ENCODE measurements at places on chromosomes 2 and 18.

- no peak for DNase-seq
These were observed 89.2 kb downstream of the DOCK10 start for GRCh38 chr2:224952936-224953657.

DNA sequence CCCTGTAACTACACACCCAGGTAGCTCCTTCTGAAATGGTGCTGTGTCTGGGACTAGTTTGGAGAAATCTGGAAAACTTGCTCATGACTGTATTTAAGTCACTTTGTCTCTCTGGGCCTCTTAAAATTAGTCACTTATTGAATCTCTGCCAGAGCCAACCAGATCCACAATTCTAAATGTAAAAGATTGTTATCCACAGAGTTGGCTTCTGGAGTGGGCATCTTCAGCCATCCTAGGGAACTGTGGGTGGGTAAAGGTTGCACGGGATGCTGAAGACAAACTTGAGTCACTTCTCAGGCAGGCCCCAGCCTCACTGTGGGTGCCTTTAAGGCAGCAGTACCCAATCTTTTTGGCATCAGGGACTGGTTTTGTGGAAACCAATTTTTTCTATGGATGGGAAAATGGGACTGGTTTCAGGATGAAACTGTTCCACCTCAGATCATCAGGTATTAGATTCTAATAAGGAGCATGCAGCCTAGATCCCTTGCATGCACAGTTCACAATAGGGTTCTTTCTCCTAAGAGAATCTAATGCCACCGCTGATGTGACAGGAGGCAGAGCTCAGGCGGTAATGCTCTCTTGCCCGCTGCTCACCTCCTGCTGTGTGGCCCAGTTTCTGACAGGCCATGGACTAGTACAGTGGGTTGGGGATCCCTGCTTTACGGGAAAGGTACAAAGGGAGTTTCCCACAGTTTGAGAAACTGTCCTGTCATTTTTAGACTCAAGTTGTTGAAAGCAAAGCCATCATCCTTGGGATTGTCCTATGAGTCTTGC, 98.3 kb upstream of the SPRED2 start:
- peak; percentile 15 for DNase-seq

DNA sequence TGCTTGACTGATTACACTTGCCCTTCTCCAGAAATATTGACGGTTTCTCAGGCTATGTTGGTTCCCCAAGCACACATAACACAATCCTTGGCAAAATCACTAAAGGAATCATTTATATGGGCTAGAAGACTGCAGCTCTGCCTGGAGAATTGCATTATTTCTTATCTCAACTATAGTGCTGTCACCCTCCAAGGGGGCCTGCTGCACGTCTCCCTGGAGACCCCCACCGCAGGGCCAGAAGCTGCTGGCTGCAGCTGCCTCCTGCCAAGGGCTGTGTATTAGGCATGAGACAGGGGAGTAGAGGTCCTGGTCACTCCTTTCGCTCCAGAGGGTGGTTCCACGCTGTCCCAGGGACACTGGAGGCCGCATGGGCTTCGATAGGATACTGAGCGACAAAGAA, 76.6 kb downstream of the LRRC30 start:
- DNase-seq, result no peak

GRCh38 chr2:159982842-159983785, 79.3 kb downstream of the PLA2R1 start:
- DNase-seq, result peak; percentile 83

- no peak for DNase-seq
These were observed 117.1 kb downstream of the PRPF40A start for GRCh38 chr2:152600051-152600657.

GRCh38 chr2:45786030-45786835, 134.8 kb downstream of the PRKCE start:
- no peak for DNase-seq

DNA sequence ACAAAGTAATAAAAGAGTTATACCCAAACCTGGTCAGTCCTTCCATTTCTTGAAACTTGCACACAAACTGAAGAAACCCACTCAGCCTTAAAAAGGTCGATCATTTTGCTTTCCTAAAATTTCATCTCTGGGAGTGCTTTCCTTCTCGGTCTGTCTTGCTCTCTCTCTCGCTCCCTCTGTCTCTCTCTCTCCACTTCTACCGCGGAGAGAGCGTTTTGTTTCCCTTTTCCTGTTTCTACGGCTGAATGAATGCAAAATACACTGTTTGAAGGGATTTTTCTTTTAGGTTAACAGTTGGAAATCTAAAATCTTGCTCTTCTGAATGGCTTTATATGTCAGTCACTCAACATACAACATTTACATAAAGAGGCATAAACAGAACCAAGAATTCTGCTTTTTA, 424.2 kb downstream of the TGIF1 start:
- no peak for DNase-seq

- no peak for DNase-seq
These were observed 9.2 kb downstream of the RNMT start for GRCh38 chr18:13735681-13736080.

- DNase-seq, result no peak
These were observed 283.0 kb downstream of the MYCN start for GRCh38 chr2:16223161-16223840.

- peak; percentile 67 for DNase-seq
These were observed 59.3 kb downstream of the COBLL1 start for GRCh38 chr2:164782323-164782722.

- DNase-seq, result peak; percentile 59
These were observed 131.4 kb downstream of the ZNF236 start for GRCh38 chr18:76953583-76954233.

DNA sequence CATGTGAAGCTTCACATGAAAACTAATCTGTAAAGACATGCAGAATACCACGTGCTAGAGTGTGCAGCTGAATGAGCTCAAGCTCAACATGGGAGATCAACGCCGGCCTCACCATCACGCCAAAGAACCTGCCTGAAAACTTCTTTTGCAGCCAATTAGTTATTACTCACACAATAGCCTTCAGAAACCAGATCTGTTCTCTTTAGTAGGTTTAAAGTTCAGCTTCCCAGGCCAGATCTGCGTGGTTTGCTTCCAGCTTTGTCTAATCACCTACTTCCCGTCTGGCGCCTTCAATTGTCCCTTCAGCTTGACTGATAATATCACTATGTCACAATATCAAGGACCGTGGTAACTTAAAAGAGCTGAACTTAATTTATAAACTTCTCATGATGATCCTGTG, 68.0 kb upstream of the ZNF236 start:
- no peak for DNase-seq

DNA sequence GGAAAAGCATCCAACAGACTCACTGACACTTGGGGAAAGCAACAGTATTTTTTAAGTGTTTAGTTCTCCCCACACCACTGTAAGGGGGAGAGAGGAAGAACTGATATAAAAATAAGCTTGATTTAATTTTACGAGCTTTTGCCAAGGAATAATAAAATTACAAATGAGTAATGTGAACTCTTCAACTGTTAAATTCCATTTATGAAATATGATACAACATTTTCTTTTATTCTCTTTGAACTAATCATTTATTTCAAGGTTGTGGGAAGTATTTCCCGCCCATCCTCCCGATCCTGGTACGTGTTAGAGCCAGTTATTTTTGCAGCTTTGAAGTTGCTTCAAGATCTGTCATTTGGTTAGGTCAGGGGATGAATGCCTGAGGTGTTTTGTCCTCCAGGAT, 35.2 kb downstream of the WDPCP start:
- DNase-seq, result peak; percentile 74

GRCh38 chr2:46116553-46116991, 180.6 kb upstream of the EPAS1 start:
- DNase-seq, result peak; percentile 70

DNA sequence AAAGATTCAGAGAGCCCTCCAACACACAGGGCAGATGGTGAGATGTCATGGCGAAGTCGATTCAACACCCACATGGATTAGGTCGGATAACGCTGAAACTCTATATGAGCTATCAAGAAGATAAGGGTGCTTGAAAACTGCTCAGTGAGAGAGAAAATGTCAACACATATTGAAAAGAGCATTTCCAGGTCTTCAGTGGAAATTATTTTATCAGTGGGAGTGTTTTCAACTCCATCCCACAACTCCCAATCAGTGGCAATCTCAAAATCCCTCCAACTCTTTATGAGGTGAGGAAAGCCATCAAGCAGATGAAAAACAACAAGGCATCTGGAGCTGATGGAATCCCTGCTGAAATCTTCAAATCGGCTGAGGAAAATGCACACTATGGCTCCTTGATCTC, 104.5 kb upstream of the KLHL14 start:
- no peak for DNase-seq

- DNase-seq, result peak; percentile 4
These were observed 104.4 kb upstream of the SALL3 start for GRCh38 chr18:78875016-78875777.

GRCh38 chr18:63237881-63238692, 81.5 kb downstream of the BCL2 start:
- peak; percentile 97 for DNase-seq

DNA sequence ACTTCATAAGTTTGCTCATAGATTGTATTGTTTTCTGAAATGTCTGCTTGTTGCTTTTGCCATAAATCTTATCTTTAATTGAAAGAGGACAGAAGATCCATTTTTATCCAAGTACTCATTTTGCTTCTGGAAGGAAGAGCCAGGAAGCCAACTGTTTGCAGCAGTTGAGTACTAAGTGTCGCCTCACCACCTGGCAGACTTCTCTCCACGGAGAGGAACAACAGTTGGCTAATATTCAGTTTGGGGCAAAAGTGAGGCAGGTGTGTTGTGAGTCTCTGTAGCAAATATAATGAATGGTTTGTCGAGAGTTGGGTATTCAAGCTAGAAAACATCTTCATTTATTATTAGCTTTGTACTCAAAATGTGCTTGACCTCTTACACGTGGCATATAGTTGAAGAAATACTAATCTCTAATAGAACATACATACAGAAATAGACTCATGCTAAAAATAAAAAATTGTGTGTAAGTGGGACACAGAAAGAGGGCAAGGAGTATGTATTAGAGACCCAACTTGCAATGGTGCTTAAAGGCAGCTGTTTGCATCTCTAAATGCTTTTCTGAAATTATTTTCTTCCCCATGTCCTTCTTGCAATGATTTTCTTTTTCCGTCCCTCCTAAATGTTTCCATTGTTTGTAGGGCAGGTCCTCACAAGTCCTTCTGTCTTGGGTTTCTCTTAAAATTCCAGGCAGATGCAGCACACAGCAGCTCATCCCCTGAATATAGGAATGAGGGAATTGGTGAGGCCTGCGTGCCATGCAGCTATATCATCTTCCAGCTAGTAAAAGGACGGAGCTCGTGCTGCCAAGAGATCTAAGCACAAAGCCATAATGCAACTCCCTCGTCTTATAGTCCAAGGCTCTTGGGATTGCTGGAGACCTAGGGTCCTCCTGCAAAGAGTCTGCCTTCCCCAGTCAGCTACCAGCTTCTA, 44.8 kb upstream of the MAP3K20 start:
- DNase-seq, result no peak

GRCh38 chr2:27238976-27239375, 21.8 kb downstream of the CAD start:
- no peak for DNase-seq

- no peak for DNase-seq
These were observed 572.0 kb upstream of the ZEB2 start for GRCh38 chr2:145091967-145092366.

GRCh38 chr18:63619661-63620060, 24.4 kb downstream of the SERPINB4 start:
- no peak for DNase-seq

Data from choroid plexus epithelial cell (primary cell).